Gastrocnemius medialis (tissue), 4 donors: ENCODE measurements at places on chromosomes 5 and 9. TPM values are rescaled to one million over a fixed set of nuclear protein-coding genes. Genes with fewer than 3 reads are reported as not detected.

PCDHA13 gene
- not detected for total RNA-seq

ANKRD34B gene
- total RNA-seq, result not detected

- no peak for DNase-seq
- H3K4me1 ChIP-seq, result peaks cover 53% of the 10 kb centered on the region
- no peaks in the 10 kb centered on the region for H3K27me3 ChIP-seq
- no peaks in the 10 kb centered on the region for H3K36me3 ChIP-seq
These were observed 27.3 kb downstream of the MACROH2A1 start for GRCh38 chr5:135371622-135372232.

DNA sequence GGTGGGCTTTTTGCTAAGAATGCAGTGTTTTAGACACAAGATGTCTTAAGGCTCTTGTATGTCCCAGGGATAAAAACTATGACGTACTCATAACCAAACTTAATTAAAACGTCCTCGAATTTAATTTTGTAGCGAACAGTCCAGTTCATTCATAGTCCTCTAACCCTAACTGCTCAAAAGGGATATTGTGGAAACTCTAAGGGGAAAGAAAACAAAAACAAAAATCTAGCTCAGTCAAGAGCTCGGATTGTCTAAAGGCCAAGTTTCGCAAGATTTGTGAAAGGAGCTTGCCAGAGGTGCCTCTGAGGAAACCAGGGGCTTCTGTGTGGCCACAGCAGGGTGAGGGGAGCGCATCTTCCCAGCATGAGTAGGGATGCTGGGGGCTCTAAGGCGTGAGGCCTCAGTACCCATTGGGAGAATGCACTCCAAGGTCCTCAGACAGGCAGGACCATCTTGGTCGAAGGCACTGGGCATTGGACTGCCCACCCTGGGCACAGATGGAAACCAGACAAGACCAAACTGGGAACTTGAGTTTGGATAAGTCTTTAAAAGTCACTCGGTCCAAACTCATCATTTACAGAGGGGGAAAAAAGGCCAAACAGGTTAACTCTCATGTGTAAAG lies 71.8 kb downstream of the PRRT1B start:
- peaks cover 8% of the 10 kb centered on the region for H3K4me1 ChIP-seq
- no peak overlapping the region for H3K4me3 ChIP-seq
- peak overlapping the region; percentile 25 for H3K27ac ChIP-seq
- no peaks in the 10 kb centered on the region for H3K27me3 ChIP-seq
- no peak for DNase-seq
- no peaks in the 10 kb centered on the region for H3K36me3 ChIP-seq

- H3K27ac ChIP-seq, result no peak overlapping the region
- peaks cover 5% of the 10 kb centered on the region for H3K27me3 ChIP-seq
- H3K4me3 ChIP-seq, result no peak overlapping the region
- no peaks in the 10 kb centered on the region for H3K4me1 ChIP-seq
These were observed 174.9 kb downstream of the ROR2 start for GRCh38 chr9:91775011-91775707.
